Activated CD4-positive, alpha-beta T cell treated with anti-CD3 and anti-CD28 coated beads for 24 hours (primary cell): ENCODE measurements at places on chromosomes 16 and 17.

GRCh38 chr17:28597606-28598383, 1.0 kb downstream of the SPAG5 start:
- no peak for DNase-seq

DNA sequence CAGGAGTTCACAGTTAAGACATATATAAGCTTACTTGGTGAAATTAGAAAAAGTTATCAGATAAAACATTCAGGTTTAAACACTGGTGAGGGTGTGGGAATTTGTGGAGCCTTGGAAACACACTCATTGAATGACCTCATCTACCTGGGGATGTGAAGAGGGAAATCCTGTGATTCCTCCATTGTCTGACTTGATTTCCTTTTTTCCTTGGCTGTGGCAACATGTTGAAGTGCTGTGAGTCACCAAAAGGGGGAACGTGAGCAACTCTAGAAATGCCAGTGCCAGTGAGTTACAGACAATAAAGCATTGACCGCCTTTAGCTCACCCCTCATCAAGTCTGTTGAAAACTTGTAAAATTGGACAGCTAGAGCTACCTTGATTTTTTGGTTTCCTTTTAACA, 1.8 kb downstream of the HMOX2 start:
- DNase-seq, result no peak

DNA sequence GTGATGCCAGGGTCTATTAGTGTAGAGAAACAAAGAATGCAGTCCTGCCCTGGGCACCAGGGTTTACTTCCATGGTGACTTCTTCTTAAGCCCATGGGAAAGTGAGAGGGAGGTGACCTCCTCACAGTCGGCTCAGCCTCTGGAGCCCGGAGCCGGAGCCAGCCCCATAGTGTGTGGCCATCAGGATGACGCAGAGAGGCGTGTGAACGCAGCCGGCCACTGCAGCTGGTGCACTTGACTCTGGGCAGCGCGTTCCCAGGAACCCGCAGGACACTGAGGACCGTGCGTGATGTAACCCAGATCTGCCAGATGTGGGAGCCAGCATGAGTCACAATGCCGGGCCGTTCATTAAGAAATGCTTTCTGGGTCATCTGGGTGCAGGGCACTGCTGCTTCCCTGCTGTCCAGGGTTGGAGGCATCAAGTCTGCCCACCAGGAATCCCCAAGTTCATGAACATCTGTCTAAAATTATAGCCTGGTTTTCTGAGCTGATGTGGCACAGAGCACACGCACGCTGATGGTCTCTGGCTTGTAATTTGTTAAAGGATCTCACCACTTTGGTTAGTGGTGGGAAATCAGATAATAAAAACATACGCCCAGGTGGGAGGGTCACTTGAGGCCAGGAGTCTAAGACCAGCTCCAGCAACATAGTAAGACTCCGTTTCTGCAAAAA, 114.1 kb downstream of the PITPNC1 start:
- no peak for DNase-seq

- peak; percentile 10 for DNase-seq
These were observed 2.5 kb upstream of the RAB11FIP4 start for GRCh38 chr17:31388770-31389656.

- DNase-seq, result no peak
These were observed 385.2 kb upstream of the ZFHX3 start for GRCh38 chr16:73432850-73433730.
